ENCODE measurements at places on chromosomes 4 and X.

DNA sequence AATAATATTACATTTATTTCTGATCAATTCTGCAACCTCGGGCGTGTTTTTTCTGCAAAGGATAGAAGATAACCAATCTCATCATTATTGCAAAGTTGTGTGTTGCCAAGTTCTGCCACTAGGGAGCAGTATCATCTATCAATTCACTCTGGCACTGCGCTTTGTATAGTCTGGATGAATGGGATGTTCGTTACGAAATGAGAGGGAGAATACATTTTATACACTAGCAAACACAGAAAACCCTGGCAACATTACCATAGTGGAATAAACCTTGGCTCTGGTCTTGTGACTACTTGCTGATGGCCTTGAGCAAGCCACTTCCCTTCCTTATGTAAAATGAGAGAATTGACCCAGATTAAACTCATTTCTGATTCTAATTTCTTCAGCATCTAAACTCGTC, 97.5 kb upstream of the ZNF518B start:
- peak; percentile 49 for DNase-seq

GRCh38 chr4:1233641-1234308, 15.2 kb downstream of the CTBP1 start:
- no peak for DNase-seq

DNA sequence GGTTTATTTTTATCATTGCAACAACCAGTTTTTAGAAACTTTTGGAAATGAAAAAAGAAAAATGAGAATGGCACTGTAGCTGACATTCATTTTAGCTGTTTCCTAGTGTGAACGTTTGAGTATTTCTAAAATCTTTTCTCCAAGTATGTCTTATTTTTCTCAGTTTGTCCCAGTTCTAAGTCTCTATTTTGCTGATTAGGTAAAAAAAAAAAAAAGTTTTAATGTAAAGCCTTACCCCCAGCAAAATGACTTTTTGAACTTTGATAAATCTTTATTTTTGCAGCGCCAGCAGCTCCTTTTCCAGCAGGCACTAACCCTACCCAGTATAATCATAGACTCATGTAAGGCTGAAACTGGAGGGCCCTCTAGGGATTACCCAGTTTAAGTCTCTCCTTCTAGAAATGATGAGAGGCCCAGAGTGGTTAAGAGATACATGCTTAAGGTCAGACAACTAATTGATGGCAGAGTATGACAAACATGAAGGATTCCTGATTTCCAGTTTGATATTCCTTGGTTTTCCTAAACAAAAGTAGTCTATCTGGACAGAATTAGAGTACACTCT, 84.3 kb upstream of the SLC4A4 start:
- no peak for DNase-seq

DNA sequence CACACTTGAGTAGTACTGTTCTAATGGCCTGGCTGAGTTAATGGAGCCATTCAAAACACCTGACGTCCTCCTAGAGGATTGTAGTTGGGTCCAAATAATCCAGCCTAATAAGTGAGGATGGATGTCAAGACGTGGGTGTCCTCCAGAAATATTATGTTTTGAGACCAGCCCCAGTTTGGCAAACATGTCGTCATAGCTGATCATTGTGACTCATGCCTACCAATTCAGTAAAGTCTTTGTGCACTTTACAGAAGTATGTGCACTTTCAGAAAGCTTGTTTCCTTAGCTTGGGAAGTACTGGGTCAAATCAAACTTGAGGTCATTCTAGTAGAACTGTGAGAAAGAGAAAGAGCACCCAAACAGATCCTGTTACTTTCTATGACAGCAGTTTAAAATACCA, 37.6 kb upstream of the GLRA2 start:
- DNase-seq = no peak

GRCh38 chr4:72388521-72388920, 180.5 kb downstream of the ADAMTS3 start:
- DNase-seq = no peak

DNA sequence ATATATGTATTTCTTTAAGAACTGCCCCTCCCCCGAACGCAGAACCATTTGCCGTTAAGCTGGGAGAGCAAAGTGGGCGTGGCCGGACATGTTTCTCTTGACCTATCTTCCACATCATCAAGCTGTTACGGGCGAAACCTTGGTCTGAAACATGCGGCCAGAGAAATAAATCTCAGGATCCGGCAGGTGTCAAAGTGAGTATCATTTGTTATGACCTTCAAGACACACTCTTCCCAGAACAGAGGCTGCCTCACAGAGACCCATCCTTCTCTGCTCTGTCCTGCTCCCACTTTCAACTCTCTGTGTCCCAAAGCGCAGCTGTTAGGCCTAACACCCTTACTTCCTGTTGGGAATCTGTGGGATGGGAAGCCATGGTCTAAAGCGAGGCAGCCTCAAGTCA, at the start of gene MAGEB18:
Gene MAGEB18 (plus strand): TSS at position 70 of the 400 bp plus-strand sequence. CDS start 643 bp downstream, outside the sequence.
- no peak for DNase-seq

GRCh38 chrX:2404776-2405175, 96.0 kb downstream of the DHRSX start:
- DNase-seq = no peak

DNA sequence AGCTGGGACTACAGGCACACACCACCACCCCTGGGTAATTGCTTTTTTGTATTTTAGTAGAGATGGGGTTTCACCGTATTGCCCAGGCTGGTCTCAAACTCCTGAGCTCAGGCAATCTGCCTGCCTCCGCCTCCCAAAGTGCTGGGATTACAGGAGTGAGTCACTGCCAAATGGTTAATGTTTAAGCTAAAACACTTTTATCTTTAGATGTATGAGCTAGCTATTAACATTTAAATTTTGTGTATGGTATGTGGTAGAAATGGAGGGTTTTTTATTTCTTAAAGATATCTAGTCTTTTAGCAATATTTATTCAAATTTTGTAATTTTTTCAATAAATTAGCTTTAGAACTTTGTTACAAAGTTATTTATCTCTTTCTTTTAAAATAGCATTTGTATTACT, 1659.8 kb upstream of the ADGRL3 start:
- DNase-seq = no peak

DNA sequence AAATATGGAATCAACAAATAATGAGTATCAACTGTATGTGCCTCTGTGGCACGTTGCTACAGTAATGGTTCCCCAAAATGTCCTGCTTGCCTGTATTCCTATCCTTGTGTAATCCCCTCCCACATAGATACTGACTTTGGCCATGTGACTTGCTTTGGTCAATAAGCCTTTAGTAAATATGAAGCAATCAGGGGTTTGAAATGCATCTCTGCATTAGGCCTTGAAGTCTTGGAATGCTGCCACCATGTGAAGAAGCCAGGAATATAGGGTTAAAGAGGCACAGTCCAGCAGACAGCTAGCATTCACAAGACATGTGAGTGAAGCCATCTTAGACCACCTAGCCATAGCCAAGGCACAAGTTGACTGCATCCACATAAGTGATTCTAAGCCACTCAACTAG, 190.9 kb downstream of the GABRB1 start:
- DNase-seq = no peak

DNA sequence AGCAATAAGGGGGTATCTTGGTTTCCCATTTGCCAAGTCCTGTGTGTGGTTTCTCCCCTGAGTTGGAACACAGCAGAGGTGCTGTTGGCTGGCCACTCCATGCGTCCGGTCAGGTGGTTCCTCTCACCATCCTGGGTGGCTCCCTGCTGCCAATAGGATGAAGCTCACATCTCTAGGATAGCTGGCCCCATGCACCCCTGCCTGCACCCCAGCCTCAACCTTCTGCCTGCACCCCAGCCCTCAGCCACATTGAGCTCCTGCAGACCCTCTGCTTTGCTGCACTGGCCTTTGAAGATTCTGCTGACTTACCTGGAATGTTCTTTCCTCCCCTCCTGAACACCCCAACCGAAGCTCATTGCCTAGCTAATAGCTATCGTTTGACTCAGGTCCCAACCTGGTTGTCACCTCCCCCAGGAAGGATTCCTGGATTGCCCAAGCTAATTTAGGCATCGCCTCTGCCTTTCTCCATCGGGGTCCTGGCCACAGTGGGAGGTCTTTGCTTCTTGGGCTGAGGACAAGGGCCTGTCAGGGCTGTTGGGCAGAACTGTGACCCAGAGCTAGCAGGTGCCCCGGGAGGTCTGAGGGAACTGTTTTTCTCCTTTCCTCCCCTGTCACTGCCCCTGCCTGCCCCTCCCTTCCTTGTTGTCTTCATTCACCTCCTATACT, 36.6 kb upstream of the GRPEL1 start:
- DNase-seq = no peak

GRCh38 chr4:98996056-98996764, 689 bp downstream of the METAP1 start:
- no peak for DNase-seq

DNA sequence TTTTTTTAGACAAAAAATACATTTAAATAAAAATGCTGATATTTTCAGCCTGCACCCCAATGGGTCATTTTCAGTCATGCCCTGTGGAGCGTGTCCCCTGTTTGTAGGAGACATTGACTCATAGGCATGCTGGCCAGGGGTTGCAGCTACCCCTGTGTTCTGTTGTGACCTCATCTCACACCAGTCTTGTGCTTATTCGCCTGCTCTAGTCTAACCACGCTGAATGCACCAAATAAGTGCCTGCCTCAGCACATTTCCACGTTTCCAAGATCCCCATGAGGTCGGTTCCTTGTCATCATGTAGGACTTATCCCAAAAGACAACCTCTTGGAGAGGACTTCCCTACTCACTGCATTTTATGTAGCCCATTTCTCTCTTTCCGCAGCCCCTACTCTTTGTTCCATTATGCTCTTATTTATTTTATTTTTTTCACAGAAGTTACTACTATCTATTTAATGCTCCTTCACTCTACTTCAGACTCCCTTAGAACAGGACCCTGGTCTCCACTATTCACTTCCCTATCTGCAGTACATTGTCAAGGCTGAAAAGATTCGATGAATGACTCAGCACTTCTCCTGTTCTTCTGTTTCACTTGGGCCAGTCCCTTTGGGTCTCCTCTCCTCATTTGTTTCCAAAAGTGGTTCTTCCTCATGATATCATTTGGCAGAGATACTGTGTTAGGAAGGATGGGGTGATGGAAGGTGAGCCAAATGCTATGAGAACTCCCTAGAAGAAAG, 109.7 kb downstream of the MSL3 start:
- DNase-seq = no peak

DNA sequence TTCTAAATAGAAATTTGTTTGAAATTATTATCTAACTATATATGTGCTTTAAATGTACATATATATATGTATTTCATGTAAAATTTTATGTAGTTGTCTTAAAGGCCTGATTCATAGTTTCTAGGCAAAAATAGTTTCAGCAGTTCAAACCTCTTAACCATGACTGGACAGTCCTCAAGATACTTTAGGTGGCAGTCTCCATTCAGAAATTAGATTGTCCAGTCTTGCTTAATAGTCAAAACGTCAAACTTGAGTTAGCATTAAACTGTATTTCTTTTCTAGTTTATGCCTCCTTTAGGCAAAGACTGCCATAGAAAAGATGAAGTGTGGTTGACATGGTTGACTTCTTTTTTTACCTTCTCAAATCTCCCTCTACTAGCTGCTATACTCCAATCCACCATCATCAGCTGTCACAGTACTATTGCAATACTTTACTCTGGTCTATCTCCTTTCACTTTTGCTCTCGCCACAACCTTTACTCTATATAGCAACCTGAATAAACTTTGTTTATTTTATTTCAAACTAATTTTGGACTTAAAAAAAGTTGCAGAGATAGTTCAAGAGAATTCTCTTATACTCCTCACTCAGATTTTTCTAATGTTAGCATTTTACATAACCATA, 395.6 kb upstream of the DIPK2B start:
- DNase-seq = no peak

- DNase-seq = no peak
These were observed 741 bp downstream of the FAM47E start for GRCh38 chr4:76252271-76252653.

- DNase-seq = no peak
These were observed 597.8 kb downstream of the BCOR start for GRCh38 chrX:39499996-39500395.

DNA sequence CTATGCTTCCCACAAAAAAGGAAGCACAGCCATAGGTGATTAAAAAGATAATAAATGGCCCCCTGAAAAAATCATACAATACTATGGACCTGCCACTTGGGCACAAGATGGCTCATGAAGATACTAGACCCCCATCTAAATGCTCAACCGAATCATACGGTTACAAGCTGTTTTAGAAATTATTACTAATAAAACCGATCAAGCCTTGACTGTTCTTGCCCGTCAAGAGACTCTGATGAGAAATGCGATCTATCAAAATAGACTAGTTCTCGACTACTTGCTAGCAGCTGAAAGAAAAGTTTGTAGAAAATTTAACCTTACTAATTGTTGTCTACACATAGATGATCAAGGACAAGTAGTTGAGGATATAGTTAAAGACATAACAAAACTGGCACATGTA, 40.1 kb upstream of the UGT2B7 start:
- DNase-seq = no peak

- no peak for DNase-seq
These were observed 524.9 kb downstream of the CENPC start for GRCh38 chr4:67020438-67020797.

DNA sequence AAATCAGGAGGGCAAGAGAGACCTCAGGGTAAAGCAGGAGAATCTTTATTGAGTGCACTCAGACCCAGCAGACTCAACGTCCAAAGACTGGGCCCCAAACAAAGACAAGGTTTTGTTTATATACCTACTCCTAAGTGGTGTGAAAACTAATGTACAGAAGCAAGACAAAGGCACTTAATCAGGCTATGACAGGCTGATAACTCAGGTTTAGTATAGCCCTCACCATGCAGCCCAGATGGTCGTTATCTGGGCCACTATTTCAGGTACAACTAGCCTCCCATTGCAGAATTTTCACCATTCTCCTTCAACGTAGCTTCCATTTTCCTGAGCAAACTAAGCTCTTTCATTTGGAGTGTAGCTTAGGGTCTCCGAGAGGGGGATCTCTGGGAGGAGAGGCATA, 36.9 kb downstream of the SULT1E1 start:
- DNase-seq = no peak

DNA sequence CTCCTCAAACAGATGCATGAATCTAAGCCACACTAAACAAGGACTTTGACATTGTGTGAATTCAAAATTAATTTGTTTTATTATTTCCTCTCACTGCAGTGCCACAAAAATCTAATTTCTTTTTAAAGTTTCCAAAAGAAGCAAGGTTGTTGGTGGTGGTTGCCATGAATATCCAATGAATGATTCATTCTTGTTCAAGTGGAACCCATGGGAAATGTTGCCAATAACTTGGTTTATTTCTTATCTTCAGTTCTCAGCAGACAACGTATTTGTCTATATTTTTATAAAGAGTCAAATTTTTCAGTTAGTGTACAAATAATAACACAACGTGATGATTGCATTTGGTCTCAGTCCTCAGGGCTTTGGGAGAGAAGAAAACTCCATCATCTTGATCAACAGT, 309.4 kb upstream of the NOCT start:
- DNase-seq = no peak

DNA sequence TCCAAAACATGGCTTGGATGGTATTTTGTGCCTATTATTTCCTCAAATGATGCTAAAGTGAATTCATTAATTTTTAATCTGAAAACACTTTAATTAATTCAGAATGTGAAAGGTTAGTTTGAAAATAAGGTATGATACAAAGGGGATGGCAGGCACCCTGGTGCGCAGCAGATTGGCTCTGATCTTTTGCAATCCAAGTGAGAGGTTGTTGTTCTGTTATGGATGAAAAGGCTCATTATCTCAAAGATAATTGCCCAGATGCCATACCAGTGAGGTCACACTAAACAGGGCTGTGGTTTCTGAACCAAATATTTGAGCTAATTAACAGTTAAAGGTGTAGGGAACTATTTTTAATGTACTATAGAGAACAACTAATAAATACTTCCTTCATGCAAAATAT, 504.9 kb downstream of the RAPGEF2 start:
- DNase-seq = no peak

Measured in CD4-positive, alpha-beta T cell treated with Interleukin-17A for 1 hour (primary cell).